Germinal center (tissue), 1 donor: ENCODE measurements at places on chromosomes 2 and 18.

DNA sequence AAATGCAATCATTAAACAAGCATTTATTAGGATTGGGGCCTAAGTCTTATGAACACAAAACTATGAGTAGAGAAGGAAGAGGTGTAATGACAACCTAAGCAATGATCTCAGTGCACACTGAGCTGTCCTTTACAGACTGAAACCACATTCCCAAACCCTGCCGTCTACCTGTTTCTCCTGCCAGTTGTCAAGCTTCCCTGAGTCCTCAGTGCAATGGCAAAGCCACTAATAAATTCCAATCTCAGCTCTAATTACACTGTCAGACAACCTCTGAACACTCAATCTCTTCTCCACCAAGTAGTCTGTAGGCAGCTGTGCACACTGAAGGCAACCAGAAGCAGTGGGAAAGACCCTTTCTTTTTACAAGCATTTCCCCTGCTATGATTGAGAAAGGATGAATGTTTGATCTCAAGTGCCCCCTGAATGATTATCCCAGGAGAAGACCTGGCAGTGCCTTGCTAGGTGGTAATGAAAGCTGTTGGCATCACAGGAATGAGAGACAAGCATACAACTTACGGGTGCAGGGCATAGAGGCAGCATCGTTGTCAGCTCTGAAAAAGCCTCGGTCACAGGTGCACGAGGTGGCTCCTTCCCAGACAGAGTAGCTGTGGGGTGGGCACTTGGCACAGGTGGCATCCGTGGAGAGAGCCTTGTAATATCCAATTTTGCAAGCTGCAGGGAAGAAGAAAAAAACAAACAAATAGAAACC is 71.4 kb downstream of the EPHA4 start:
- no peak for DNase-seq

- DNase-seq, result peak; percentile 3
Measured at GRCh38 chr18:56709463-56709862, 58.3 kb downstream of the WDR7 start.

GRCh38 chr2:217065695-217066405 is 206.0 kb upstream of the TNP1 start:
- no peak for DNase-seq

GRCh38 chr2:237556773-237557632 is 9.4 kb upstream of the PRLH start:
- DNase-seq, result no peak

DNA sequence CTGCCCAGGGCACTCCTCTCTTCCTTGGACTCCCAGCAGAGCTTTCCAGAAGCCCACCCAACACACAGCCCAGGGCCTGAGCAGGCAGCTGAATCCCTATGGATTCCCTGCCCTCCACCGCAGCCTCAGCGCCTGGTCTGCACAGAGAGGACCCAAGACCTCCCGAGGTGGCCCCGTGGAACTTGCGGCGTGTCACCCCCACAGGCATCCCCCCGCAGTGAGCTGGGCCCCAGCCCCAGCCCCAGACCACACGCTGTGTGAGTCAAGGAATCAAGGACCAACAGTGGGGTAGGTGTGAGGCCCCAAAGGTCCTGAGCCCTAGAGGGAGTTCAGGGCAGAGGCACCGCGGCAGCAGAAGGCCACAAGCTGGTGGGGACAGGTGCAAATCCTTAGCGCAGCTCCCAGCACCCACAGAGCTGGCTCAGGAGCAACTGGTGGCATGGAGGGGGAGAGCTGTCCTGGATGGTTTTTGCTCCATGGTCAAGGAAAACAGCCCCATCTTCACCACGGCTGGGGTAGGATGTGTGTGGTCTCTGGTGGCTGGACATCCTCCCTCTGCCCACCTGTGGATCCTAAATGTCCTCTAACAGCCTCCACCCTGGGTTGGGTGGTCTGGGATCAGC is 8.5 kb downstream of the HS6ST1 start:
- DNase-seq, result no peak

- no peak for DNase-seq
Measured at GRCh38 chr18:73563345-73563744, 584.3 kb downstream of the FBXO15 start.

- DNase-seq, result no peak
Measured at GRCh38 chr2:66761826-66762225, 326.9 kb downstream of the MEIS1 start.

- no peak for DNase-seq
Measured at GRCh38 chr2:217928324-217929181, 74.2 kb downstream of the TNS1 start.

GRCh38 chr2:1314254-1314653 is 99.0 kb upstream of the TPO start:
- no peak for DNase-seq

DNA sequence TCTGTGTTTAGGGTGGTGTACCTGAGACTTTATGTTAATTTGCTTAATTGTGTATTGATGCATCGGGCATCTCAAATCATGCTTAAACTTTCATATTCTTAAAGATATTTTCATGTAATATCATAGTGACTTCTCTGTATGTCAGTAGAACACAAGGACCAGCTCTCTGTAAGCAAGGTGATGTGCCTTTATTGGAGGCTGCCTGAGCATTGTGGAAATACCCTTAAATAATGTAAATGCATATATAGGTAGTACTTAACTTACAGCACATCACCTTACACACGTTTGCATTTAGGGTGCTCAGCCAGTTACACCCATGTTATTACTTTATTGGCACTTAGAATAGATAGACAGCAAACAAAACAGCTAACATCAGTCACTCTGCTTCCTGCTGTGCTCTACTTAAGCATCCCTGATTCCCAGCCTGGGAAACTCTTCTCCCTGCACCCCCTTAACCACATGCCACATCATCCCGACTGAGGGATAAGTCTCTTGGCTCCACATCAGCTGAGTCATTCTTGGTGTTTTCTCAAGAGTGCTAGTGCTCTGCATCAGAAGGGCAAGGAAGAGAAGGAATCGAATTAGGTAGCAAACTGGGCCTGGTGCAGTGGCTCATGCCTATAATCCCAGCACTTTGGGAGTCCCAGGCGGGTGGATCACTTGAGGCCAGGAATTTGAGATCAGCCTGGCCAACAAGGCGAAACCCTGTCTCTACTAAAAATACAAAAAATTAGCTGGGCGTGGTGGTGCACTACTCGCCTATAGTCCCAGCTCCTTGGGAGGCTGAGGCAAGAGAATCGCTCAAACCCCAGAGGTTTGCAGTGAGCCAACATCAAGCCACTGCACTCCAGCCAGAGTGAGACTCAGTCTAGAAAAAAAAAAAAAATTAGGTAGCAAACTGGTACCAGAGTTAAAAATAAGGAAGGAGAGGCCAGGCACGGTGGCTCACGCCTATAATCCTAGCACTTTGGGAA is 108.7 kb downstream of the MAP3K20 start:
- no peak for DNase-seq

- DNase-seq, result no peak
Measured at GRCh38 chr18:74256190-74256589, 35.6 kb downstream of the CYB5A start.

GRCh38 chr2:12432985-12433625 is 283.6 kb upstream of the TRIB2 start:
- no peak for DNase-seq

GRCh38 chr18:67766930-67767329 is 250.4 kb upstream of the DSEL start:
- no peak for DNase-seq

GRCh38 chr2:60440767-60441163 is 112.7 kb downstream of the BCL11A start:
- no peak for DNase-seq

DNA sequence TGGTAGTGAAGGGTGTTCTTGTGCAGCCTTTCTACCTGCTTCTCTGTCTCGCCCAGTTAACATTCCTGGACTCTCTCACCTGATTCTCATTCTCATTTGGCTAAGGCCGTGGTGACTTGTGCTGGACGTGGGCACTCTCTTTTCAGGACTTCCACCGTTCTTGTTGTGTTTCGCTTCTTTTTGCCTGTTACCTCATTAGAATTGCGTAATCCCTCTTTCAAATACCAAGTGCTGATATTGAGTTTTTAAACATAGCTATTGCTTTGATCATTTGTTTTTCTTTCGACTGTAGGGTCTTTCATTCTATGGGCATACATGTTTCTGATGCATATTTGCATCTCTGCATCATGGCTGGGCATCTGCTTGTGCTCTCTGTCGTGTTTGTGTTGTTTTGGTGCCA is 287.0 kb downstream of the ALPK2 start:
- no peak for DNase-seq

GRCh38 chr2:232900811-232901735 is 31.0 kb downstream of the SNORC start:
- no peak for DNase-seq

DNA sequence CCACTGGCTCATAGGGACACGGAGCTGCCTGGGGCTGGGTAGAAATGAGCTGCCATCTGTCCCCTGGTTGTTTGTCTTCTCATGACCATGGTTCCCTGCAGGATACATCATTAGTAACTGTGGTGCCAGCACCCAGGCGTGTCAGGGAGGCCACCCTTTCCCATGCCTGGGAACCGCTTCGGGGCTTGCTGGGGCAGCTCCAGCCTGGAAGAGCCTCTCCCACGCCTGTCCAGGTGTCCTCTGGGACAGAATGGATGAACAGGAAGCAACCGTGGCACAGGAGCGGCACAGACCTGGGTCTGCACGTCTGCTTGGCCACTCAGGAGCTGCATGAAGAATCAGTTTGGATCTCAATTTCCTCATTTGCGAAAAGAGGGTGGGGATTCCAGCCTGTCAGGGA is 34.8 kb downstream of the SDC1 start:
- DNase-seq, result no peak

DNA sequence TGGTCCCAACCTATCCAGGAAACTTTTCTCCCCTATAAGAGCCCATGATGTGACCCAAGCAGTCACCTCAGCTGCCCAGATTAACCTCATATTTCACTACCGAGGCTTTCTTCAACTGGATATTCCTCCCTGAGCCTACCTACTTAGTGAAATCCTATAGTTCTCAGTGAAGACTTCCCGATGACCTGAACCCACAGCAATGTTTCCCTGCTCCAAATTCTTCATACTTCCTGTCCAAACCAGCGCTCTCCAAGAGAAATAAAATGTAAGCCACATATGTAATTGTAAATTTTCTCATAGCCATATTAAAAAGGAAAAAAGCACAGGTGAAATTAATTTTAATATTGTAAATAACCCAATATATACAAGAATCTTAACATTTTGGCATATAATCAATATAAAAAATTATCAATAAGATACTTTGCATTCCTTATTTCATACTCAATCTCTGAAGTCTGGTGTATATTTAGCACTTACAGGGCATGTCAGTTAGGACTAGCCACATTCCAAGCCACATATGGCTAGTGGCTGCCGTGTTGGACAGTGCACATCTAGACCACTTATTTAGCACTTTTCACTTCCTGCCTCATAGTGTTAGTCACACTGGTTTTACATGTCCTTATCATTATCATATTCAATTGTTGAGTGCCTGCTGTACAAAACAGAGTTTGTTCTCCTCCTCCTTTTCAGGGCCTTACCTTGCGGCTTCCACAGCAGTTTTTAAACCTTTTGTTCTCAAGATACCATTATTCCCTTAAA is 1.9 kb upstream of the STAT4 start:
- DNase-seq, result no peak

DNA sequence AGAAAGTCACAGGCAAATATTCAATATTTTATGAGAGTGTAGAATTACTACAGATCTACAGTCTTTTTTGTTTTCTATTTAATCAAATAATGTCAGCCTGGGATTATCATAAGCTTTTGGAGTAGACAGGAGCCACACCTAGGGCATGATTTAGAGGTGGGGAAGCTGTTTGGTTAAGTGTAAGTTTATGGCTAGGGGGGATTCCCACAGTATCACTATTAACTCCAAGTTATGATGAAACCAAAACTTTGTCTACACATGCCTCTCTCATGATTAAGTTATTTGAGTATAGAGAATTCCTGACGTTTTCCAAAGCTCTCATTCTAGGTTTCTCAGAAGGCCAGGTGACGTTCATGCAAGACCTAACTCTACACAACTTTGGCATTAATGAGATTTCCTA is 2.1 kb downstream of the SERPINB10 start:
- no peak for DNase-seq

- DNase-seq, result no peak
Measured at GRCh38 chr2:28486526-28486925, 9.3 kb upstream of the PLB1 start.

DNA sequence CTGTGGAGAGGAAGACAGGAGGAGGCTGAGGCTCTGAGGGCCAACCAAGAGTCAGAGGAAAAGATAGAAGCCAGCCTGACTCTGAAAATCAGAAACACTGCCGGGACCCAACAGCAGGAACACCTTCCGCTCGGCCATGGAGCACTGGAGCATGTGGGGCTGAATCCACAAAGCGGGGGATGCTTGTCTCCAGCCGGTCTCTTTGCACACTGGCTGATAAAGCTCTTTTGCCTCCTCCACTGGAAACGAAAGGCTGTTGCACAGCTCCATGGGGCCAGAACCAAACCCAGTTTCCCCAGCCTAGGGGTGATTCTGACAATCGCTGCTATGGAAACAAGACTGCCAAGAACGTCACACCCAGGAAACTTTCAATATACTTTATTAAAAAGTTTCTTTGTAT is 90.3 kb downstream of the COL6A3 start:
- no peak for DNase-seq

GRCh38 chr18:76993573-76993972 is 139.0 kb downstream of the MBP start:
- DNase-seq, result no peak

GRCh38 chr2:198611201-198611600 is 806.8 kb downstream of the PLCL1 start:
- DNase-seq, result no peak

- DNase-seq, result no peak
Measured at GRCh38 chr2:216698895-216699294, 3.5 kb upstream of the IGFBP5 start.

DNA sequence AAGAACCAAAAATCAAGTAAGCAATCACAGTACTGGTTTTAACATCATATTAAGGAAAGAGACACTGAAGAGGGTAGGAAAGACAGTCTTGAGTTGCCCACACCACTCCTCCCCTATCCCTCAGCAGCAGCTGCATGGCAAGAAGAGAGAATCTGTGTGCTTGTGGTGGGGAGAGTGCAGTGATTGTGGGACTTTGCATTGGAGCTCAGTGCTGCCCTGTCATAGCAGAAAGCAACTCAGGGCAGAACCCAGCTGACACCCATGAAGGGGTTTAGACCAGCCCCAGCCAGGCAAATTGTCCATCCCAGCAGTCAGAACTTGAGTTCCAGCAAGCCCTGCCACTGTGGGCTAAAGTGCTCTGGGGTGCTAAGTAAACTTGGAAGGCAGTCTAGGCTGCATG is 40.8 kb upstream of the INPP4A start:
- no peak for DNase-seq

- DNase-seq, result no peak
Measured at GRCh38 chr18:27582760-27583412, 397.8 kb upstream of the CHST9 start.

- DNase-seq, result no peak
Measured at GRCh38 chr2:117917223-117917917, 96.5 kb downstream of the CCDC93 start.

DNA sequence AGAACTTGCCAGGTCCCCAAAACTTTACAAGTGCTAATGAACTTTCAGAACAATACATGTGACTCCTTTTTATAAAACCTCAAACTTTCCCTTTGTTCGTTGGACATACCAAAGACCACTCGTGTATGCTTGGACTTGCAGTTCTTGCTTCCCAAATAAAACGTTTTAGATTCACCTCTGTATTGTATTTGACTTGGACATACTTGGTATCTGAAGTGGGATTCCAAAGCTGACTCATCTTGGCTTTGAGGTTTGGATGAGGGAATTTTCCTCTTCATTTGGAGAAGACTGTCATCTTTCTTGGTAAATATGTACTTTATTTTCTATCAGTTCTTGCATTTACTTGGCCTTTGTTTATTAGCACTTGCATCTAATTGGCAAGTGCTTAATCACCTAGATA is 8.0 kb upstream of the CYB5A start:
- DNase-seq, result no peak

- no peak for DNase-seq
Measured at GRCh38 chr2:8327371-8328100, 354.3 kb upstream of the ID2 start.
